Activated CD8-positive, alpha-beta memory T cell treated with anti-CD3 and anti-CD28 coated beads for 1 hour (primary cell): ENCODE measurements at places on chromosomes 12 and 14.
A peak's percentile ranks its signal among the peaks of the same experiment; 100 is the strongest.

DNA sequence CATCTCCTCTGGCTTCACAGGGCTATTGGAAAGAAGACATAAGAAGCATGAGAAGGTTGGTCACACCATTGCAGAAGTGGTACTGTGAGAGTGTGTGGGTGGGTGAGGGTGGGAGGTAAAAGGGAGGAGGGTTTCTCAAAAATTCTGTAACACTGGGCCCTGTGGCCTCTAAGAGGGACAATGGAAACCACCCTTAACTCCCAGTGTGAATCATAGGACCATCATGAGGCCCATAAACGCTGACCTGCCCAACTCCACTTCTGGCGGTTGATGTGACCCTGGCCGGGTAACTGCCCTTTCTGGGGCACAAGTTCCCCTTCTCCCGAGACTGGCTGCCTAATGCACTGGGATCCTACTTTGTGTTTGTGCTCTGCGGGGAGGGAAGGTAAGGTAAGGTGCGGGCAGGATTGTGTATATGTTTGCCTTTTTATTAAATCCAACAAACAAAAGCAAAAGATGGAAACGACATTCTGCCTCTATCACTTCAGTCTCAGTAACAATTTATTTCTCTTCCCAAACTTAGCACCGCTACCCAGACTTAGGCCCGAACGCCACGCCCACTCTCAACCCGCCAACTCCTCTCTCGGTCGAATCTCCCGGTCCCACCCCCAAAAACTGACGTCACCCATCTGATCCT is 551 bp downstream of the METTL1 start:
- DNase-seq, result peak; percentile 68

- DNase-seq, result no peak
These were observed 23.8 kb downstream of the CYP46A1 start for GRCh38 chr14:99707921-99708320.

GRCh38 chr14:97697772-97698171 is 900.6 kb downstream of the VRK1 start:
- no peak for DNase-seq

DNA sequence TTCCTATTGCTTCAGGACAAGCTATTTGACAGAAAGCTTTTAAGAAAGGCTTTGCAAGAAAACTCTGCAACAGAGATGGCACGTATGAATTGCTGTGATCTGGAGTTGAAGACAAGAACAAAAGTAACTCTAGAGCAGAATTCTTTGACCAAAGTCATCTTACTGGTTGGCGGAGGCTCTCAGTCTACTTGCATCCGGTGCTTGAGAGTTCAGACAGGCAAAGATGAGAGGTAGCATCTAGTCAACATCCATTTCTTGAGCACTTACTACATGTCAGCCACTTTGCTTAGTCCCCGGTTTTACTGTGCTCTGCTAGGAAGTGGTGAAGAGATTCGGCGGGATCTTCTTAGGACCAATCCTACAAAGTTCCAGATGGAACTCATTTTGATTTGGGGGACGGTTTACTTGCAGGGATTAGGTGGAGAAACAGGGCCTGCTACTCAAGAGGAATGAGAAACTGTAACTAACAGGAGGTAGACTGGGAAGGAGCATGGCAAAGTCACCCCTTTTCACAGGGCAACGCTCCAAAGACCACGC is 404 bp upstream of the CCDC91 start:
- DNase-seq, result no peak

DNA sequence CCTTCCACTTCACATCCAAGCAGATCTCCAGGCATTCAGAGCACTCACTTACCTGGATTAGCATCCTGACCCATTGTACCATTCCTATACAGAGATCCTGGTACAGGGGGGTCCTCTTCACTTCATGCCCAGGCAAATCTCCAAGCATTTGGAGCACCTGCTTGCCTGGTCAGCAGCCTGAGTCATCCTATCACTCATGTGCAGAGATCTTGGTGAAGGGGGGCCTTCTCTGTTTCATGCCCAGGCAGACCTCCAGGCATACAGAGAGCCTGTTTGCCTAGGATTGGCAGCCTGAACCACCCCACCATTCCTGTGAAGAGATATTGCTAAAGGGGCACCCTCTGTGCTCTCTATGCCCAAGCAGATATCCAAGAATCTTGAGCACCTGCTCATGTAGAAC is 111.1 kb upstream of the CCDC175 start:
- DNase-seq, result no peak

GRCh38 chr12:75479963-75480461 is 543 bp upstream of the GLIPR1 start:
- DNase-seq, result no peak

- DNase-seq, result no peak
These were observed 10.8 kb downstream of the ETNK1 start for GRCh38 chr12:22635812-22636211.

GRCh38 chr14:59341858-59342477 is 123.2 kb downstream of the GPR135 start:
- DNase-seq, result no peak

DNA sequence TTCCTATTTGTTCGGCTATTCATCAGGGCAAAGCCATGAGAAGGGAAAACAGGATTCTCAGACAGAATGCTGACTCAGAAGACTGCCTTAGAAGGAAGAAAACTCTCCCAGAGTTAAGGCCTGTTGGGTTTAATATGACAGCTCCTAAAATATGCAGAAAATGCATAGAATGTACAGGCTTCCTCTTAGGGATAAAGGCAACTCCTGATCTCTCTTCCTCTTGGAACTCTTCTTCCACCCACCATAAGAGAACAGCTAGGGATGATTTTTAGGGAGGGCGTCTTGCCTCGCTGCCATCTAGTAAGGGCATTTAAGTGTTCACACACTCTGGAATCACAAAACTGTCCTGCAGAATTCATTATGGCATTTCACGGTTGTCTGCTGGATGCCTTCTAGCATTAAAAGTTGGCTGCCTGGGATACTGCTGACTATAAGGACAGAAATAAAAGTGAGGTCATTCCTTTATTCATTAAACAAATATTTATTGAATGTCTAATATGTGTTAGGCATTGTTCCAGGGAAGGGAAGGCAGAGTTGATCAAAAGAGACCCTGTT is 73.7 kb downstream of the DCAF5 start:
- DNase-seq, result no peak

GRCh38 chr12:121613462-121613861 is 12.9 kb upstream of the ORAI1 start:
- DNase-seq, result no peak

- DNase-seq, result no peak
These were observed 50.4 kb downstream of the ARID2 start for GRCh38 chr12:45779936-45780335.

DNA sequence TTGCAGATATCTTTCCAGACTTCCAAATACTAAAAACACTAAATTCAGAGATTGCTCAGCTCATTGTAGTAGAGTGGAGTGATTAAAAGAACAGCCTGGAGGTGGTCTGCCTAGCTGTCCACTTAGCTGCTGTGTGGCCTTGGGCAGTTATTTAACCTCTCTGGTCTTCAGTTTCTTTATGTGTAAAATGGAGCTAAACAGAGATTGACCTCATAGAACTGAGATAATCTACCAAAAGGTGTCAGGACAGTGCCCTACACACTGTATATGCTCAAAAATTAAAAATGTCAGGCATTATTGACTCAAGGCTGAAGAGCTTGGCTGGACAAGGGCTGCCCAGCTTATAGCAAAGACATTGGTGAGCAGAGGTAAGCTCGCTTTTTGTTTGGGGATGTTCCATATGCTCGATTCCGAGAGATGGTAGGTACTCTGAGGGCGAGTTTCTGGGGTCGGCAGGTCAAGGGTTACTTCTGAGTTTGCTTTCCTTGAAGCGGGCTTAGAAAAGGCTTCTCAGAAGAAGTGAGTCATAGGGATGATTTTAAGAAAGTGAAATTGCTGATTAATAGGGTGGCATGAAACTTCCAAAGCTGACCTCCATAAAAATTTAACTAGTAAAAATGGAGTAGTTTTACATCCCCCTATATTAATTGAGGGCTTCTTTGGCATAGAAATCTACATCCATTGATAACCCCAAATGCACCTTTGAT is 107.5 kb downstream of the GPATCH2L start:
- no peak for DNase-seq

DNA sequence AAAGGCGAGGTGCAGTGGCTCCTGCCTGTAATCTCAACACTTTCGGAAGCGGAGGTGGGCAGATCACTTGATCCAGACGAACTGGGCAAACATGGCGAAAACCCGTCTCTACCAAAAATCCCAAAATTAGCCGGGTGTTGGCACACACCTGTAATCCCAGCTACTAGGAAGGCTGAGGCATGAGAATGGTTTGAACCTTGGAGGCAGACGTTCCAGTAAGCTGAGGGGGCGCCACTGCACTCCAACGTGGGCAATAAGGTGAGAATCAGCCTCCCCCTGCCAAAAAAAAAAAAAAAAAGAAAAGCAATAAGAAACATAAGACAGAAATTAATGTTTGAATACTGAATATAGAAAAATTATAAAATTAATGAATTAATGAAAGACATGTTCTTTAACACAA is 928.7 kb downstream of the LRFN5 start:
- no peak for DNase-seq

DNA sequence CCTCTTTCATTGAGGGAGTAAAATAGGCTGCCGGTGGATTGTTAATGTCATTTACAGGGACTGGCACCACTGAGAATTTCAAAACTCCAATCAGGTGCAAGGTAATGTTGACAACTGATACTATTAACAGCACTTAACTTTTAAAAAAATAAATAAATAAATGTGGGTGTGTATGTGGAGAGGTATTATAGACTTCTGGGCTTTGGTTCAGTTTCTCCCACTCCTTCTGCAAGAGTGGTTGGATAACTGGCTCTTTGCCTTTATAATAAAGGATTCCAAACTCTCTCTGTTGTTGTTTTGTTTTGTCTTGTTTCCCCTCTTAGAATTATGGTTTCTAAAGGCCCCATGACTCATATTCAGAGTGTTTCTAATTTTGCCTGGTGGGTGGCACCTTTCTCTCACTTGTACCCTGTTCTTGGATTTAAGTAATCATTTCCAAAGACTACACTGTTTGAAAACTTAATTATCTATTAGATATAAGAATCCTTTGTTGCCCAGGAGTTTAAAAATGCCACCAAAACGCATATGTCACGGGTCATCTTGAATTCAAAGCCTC is 151.6 kb upstream of the ARID2 start:
- DNase-seq, result no peak

GRCh38 chr14:45906257-45906656 is 653.3 kb upstream of the MIS18BP1 start:
- DNase-seq, result no peak

- no peak for DNase-seq
These were observed 3.3 kb upstream of the CHURC1 start for GRCh38 chr14:64910847-64911495.

- DNase-seq, result no peak
These were observed 68.8 kb downstream of the ADCK1 start for GRCh38 chr14:77868552-77869285.

DNA sequence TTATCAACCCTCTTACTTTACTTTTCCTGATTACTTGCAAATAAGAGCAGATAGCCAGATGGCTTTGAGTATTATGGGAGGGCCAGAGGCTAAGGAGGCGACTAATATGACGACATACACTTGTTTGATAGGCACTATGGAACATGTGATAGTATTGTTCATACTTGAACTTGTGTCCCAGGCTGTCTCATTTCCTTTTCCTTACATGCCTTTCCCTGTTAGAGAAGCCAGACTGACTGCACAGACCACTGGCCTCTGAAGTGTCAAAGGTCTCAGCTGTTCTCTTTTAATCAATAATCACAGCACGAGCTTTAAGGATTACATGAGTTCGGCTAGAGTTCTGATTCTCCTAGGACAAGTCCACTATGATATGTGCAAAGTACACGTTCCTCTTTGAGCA is 326.0 kb downstream of the PRKD1 start:
- no peak for DNase-seq

GRCh38 chr12:13980538-13981295 is 685 bp downstream of the GRIN2B start:
- no peak for DNase-seq

GRCh38 chr12:82430541-82431145 is 72.3 kb downstream of the METTL25 start:
- no peak for DNase-seq

DNA sequence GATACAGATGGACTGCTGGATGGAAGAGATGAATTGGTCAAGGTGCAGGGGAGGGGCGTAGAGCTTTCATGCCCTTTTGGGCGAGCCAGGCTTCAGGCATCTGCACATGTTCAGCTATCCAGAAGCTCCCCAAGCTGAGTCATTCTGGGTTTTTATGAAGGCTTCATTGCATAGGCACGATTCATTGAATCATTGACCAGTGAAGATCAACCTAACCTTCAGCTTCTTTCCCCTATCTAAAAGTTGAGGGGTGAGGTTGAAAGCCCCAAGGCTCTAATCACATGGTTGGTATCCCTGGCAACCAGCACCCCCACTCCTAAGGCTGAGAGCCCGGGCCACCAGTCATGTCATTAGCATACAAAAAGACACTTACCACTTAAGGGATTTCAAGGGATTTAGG is 36.3 kb downstream of the RPS29 start:
- DNase-seq, result no peak

GRCh38 chr14:69235708-69236107 is 24.2 kb upstream of the GALNT16 start:
- no peak for DNase-seq

DNA sequence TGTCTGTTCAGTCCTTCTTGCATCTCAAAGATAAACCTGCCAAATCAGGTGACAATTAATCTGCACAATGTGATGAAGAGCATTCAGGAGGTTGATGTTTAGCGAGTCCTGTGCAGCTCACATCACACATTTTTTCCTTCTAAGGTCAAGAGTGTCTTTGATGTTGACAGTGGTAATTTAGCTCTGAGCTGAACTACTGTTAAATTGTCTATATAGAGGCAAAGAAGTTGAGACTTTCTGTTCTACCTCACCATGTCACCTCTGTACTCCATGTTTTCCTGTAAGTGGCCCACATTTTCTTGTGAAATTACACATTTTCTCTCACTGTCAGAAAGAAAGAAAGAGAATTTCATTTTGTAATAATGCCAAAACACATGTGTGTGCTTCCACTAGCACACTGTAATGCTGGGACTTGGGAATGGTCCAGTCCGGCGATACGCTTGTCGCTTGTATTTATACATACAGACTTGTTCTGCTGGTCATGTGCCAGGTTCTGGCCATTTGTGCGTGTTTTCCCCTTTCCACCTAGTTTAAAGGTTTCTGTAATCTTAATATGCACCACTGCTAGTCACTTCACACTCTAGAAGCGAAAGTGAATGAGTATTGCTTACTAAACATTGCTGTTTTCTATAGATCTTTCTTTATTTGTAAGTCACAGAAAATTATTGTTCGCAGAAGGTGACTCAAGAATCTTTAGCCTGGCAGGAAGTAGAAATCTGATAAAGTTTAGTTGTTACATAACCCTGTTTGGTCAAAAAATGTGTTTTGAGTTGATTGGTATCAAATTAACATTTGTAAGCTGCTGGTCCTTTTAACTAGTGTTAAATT is 328.9 kb downstream of the TMTC2 start:
- DNase-seq, result no peak
